GM20000 (cell line): ENCODE measurements at places on chromosomes 2 and 18.
A peak's percentile ranks its signal among the peaks of the same experiment; 100 is the strongest.

DNA sequence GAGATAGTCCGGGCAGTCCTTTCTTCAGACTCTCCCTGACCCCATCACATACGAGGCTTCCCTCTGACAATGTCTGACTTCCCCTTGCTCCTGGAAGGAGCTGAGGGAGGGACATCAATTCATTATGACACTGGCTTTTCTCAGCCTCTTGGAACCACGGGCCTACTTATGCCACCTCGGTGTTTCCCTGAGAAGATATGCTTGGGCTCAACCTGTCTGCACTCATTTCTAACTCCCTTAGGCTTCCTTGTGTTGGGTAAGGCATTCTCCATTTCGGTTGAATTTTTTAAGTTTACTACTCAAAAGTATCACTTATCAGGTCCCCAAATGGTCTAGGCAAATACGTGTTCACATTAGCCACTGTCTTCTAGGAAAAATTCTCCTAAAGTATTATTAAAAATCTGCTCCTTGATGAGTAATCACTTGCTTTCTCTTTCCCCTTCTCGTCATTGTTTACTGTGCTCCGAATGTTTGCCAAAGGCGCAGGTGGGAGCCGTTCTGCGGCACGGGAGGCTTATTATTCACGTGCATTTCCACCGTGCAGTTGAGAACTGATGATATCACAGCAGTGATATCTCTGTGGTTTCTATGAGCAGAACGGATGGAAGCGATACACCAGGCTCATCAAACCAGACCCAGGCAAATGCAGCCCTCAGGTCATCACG is 33.1 kb downstream of the ARL4C start:
- no peak for DNase-seq

DNA sequence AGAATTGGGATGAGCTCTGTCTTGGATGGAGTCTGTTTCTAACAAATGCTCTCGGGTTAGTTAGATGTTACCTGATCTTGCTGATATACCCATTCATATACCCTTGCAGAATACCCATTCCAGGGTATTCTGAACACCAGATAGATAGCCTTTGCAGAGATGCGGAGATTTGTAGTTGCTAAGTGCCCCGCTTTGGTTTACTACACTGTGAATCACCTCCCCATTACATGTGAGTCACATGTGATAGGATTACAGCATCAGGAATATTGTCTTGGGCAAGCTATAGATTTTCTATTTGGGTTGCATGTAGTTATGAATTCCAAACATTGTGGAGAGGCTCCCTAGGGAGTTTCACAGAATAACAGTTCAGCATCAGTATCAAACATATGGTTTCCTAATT is 3.8 kb downstream of the VSNL1 start:
- no peak for DNase-seq

DNA sequence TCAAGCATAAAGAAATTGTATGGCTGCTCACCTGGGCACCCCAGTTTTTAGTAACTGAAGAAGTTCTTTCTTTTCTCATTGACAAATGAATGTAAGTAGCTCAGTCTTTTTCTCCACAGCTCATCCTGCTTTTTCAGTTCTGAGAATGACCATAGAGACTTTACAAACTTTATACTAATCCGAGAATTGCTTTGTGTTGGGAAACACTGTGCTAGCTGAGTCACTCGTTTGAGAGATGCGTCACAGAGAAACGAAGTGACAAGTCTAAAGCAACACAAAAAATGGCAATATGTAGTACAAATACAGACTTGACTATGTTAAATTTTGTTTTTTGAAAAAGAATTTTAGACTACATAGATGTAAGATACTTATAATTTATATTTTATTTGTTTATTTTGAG is 9.0 kb downstream of the LRRTM4 start:
- no peak for DNase-seq

- DNase-seq = peak; percentile 66
Observed at GRCh38 chr2:218168635-218169462, 2.1 kb upstream of the CXCR1 start.

DNA sequence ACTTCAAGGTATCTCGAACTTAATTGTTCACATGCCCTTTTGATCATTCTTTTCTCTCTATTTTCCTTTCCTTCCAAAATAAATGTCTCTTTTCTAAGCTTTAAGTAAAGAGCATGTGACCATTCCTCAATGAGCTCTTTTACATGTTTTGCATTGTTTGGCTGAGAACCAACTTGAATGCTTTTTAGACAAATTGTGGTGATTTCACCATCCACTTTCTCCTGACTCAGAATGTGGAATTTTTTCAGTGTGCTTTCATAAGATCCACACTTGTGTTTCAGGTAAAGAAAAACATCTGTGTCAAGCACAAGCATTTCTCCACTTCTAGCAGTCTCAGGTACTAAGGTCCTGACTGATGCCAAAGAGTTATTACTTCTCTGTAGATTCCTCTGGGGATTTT is 10.7 kb downstream of the RBM43 start:
- DNase-seq = no peak

- peak; percentile 14 for DNase-seq
Observed at GRCh38 chr2:154623819-154624218, 74.7 kb upstream of the KCNJ3 start.

DNA sequence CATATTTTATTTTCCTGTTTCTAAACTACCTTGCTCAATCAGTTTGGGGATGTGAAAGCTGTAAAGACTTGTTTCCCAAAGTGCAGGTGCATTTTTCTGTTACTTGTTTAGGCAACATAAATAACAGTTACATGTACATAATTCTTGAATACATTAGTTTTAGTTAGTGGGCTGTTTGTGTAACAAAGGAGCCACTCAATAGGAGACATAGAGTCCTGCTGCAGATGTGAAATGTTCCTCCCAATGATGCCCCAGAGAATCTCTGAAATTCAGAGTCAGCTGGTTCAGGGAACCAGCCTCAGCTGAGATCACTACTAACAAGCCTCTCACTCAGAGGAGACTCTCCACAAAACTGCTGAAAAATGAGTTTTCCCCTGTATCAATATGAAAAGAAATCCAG is 91.5 kb upstream of the TWSG1 start:
- no peak for DNase-seq

- peak; percentile 81 for DNase-seq
Observed at GRCh38 chr2:112884869-112885505, 26.0 kb upstream of the IL37 start.

DNA sequence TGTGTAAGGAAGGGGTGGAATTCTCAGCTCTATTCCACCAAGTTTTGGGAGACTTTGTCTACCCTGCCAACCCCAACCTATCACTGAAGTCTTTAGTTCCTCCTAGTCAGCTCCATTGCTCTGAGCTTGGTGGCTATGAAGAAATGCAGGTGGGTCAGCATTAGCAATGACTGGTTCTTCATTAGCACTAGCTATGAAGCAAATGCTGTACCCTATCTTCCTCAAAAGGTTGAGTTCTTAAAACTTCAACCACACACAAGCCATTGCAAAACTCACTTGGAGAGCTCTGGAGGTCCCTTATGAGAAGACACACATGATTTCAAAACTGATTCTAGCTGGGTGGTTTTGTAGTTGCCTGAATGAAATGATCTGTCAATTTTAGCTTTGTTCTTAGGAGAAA is 193.8 kb downstream of the IKZF2 start:
- no peak for DNase-seq

DNA sequence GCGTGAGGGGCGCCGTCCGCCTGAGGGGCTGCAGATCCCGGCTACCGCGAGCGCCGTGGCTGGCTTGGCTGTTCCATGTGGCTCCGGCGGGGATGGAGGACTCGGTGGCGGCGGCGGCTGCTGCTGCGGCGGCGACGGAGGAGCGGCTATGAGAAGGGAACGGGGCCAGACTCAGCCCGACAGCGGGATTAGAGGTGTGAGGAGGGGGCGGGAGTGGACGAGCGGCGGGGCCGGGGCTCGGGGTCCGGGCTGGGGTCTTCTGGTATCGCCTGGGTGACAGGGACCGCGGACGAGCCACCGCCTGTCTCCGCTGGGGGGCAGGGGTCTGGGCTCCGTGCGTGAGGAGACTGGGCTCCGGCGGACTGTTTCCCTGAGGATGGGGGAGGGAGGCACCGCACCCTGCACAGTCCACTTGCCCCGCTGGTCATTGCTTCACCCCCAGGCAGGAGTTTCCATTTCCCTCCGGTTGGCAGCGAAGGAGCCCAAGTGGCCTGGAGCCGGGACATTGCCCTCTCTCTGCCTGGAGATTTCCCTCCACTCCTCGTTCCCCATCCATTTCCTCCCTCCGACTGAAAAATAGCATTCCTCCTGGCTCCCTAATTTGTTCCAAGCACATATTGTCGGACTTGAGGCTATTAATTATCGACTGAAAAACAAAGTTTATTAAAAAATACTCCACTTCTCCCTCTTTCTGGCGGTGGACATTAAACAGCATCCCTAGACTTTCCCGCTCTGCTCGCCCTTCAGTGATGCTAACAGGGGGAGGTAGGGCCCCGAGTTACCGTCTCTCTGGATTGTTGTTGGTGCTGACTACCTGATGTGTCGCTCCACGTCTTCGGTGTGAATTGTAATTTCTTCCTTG is 577 bp downstream of the EHBP1 start:
- no peak for DNase-seq

GRCh38 chr2:233404222-233404621 is 49.9 kb downstream of the DGKD start:
- DNase-seq = peak; percentile 69

DNA sequence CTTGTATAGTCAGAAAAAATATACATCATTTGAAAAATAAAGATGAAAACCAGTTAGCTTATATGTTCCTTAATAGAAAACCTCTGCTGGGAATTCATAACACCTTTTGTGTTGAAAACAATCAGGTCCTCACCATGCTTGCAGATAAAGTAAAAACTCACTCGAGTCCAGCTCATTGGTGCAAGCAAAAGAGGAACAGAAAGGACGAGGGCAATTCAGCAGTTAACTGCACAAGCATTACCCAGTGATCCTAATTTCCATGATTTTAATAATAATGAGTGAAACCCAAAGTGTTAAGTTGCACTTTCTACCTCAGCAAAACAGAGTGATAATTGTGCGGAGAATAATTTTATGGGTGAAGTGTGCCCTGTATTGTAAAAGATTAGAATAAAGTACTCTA is 839.9 kb downstream of the BCL11A start:
- no peak for DNase-seq

DNA sequence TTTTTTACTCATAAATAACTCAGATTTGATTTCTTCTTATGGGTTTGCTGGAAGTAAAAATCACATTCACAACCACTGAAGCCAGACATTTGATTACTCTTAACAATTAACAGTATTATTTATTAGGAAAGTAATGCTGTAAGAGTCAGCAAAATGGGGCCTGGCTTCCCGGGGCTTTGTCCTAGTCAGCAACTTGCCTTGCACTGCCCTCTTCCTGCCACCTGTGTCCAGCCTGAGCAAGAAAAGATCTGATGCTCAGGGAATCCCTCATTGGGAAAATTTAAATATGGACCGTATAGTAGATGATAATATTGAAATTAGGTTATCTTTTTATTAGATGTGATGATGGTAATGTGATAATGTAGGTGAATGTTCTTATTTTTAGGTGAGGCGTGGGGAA is 30.8 kb upstream of the ACYP2 start:
- no peak for DNase-seq

DNA sequence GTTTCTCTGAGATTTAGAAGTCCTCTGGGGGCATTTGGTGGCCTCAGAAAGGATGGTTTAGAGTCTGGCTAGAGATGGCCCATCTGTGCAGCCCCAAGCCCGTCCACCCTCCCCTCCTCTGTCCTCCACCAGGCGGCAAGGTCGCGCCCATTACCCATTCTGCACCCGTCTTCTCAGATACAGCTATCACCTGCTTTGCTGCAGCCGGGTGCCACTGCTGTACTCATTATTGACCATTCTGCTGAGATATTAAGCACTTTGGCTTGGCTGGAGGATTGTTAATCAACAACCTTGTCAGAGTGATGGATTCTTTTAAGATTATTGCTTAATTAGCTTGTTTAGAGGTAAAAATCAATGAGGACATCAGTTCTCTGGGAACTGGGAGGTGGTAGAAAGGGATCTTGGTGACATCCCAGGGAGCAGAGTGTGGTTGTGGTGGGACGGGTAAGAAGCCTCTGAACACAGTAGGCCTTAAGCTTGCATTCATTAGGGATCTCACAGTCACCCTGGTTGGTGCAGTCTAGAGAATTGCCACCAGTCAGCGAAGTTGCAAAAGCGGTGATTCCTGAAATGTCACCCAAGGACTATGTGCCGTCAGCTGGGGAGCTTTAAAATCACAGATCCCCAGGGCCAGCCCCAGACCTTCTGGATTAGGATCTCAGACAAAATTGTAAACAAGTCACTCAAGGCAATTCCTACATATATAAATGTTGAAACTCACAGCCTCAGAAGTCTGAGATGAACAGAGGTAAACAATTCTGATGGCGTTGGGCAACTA is 90.9 kb downstream of the CAPN13 start:
- DNase-seq = no peak

DNA sequence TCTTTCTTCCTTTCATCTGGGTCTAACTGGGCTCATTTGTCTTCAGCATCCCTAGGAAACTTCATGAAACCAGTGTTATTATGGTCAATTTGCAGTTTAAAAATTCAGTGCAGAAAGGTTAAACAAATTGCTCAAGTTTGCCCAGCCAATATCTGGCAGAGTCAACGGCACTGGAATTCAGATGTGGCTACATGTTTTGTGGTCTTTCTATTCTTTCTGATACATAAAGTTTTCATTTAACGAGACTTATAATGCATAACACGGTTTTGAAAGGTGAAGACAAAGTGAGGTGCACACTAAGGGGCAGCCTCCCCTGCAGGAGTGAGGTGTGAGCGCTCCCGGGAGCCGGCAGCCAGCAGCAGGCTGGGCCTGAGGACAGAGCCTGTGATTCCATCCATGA is 164.6 kb downstream of the RTP5 start:
- no peak for DNase-seq

GRCh38 chr2:103159018-103159417 is 397.2 kb downstream of the TMEM182 start:
- no peak for DNase-seq

DNA sequence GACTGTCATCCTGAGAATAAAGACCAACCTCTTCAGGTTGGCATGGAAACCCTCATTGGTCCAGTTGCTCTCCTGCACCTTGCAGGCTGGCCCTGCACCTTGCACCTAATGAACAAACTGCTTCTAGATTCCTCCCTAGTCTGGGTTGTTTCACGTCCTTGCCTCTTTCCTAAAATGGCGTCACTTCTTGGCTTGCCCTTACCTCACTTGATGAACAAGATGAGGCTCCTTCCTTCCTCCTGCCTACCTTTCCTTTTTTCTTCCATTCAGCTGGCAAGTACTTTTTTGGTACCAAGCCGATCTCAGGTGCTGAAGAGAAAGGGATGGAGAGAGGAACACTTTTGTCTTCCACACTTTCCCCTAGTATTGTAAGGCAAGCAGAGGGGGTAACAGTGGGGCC is 74.5 kb downstream of the MYCN start:
- no peak for DNase-seq

DNA sequence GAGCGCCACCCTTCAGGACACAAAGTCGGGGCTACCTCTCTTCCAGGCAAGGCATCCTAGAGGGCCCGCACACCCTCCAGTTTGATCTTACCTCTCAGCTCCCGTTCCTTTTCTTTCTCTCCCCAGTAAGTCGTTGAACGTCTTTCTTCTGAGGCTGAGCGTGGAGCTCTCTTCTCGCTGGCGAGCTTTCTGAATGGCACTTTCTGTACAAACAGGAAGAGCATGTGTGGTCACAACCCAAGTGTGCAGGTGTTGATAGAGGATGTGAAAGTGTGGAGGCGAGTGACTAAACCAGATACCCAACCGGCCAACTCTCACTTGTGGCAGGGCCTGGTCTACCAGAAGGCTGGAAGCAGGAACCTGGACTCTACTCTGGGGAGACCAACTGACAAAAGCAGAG is at the start of gene AFF3:
AFF3 (minus strand) TSS at position 198 of the 400 bp plus-strand sequence. CDS start 38,136 bp downstream, outside the sequence.
- peak; percentile 77 for DNase-seq
